ENCODE measurements at places on chromosomes 1 and 21.
A peak's percentile ranks its signal among the peaks of the same experiment; 100 is the strongest.

DNA sequence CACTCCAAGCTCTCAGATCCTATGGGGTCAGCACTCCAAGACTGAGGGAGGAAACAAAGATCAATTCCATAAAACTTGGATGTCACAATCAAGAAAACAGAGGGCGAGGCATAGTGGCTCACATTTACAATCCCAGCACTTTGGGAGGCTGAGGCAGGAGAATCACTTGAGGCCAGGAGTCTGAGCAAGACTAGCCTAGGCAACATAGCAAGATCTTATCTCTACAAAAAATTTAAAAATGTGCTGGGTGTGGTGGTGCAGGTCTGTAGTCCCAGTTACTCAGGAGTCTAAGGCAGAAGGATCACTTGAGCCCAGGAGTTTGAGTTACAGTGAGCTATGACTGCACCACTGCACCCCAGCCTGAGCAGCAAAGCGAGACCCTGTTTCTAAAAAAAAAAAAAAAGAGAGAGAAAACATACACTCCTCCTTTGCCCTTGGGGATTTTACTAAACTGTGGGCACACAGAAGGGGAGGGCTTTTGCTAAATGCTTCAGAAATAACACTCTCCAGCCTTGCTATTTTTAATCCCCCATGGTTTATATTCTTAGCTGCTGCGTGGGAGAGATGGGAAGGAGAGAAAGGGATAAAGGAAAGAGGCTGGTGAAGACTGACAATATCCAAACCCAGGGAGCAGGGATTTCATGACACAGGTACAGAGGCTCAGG is 18.1 kb downstream of the ARHGEF2 start:
- no peak for DNase-seq

DNA sequence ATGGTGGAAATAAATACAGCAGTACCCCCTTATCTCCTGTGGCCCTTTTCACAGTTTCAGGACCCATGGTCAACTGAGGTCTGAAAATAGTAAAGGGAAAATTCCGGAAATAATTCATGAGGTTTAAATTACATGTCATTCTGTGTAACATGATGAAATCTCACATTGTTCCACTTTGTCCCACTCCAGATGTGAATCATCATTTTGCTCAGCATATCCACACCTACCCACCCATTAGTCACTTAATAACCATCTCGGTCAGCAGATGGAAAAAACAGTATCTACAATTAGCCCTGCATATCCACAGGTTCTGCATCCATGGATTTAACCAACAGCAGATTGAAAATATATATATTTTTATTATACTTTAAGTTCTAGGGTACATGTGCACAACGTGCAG is 86.9 kb upstream of the GORAB start:
- DNase-seq: no peak

- DNase-seq: no peak
These were observed 3.8 kb downstream of the WNT4 start for GRCh38 chr1:22139066-22139594.

DNA sequence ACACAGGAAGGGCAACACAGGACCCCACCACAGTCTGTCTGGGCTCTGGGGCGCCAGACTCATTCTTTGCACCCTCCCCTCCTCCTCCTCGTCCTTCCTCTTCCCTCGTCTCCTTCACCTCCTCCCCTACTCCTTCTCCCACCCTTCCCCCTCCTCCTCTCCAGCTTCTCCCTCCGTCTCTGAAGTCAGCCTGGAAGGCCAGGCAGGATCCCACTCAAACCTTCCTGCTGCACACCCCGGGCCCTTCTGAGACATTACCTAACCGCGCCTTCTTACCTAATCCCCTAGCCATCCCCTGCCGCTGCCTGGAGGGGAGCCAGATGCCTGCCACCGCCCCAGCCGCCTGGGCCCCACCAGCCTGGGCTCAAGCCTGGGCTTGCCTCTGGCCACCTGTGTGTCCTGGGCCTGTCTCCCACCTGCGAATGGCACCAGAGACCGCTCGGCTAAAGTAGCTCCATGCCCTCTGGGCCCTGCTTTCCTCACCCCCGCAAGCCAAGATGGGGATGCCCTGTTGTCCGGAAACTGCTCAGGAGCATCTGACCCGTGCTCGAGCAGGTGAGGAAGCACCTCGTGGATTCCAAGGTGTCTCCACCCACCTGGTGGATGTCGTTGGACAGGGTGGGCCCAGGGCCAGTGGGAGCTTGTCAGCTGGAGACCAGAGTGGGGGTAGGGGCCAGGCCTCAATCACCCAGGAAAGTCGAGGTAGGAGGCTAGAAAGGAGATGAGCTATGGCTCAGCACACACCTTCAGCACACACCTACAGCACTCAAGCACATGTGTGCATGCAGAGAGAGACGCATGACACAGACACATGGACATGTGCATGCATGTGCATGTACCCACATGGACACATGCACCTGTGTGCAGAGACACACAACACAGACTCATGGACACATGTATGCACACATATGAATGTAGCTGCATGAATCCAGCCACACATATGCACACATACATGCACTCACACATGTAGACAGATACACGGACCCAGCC is 31.9 kb downstream of the WNT9A start:
- DNase-seq: no peak

- no peak for DNase-seq
These were observed 4.4 kb downstream of the ST3GAL3 start for GRCh38 chr1:43711524-43712386.

DNA sequence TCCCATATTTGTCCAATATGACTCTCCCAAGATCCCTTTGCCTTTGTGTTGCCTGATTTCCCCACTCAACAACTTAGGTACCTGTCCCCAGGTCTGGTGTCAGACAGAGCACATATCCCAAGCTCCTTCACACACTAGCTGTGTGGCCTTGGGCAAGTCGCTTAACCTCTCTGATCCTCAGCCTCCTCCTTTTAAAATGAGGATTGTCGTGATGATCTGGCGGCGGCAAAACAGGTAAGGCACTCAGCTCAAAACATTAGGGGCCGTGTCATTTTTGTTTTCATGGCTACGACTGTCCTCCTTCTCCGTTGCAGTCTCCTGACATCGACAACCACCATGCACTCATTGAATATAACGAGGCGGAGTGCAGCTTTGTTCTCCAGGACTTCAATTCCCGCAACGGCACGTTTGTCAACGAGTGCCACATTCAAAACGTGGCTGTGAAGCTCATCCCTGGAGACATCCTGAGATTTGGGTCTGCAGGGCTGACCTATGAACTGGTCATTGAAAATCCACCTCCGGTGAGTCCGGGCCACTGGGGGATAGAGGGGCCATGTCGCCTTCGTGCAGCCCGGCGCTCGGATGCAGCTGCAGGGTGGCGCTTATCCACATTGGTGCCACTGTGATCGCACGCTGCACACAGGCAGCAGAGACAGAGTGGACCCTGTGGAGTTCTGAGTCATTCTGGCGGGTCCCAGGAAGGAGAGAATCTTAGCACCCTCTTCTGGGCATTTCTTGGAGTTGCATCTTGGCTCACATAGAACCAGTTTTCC is 25.2 kb downstream of the FHAD1 start:
- peak; percentile 37 for DNase-seq

- no peak for DNase-seq
These were observed 140.4 kb downstream of the ROR1 start for GRCh38 chr1:63914241-63914640.

DNA sequence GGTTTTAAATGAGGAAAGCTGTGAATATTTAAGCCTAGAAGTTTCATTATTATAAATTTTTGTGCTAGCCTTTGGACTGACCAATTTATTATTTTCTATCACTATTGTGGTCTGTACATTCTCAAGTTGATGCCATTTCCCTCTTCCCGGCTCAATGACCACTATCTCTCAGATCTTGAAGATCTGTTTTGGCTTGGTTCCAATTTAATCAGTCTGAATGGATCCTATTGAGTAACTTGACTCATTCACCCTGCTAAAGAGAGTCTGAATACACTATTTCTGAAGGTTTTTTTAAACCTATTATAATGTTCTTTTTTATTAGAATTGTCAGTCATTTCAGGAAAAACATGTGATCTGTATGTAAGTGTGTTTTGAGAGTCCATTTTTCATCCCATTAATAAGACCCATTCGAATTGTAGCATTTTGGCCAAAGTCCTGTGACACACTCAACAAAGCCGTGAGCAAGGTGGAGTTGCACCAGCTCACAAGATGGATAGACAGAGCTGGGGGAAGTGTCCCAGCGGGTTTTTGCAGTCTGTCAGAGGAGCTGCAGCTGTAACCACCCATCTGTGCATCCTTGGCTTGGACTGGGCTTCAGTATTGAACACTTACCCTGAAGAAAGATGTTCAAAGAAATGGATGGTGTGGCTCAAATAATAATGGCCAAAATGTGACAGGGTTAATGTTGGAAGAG is 145.6 kb downstream of the NFIA start:
- no peak for DNase-seq

- DNase-seq: no peak
These were observed 18.1 kb upstream of the COL18A1 start for GRCh38 chr21:45386728-45387371.

GRCh38 chr1:1264868-1265272 is 8.8 kb downstream of the UBE2J2 start:
- no peak for DNase-seq

- DNase-seq: no peak
These were observed 86.7 kb downstream of the CCDC185 start for GRCh38 chr1:223479718-223480425.

- no peak for DNase-seq
These were observed 2.1 kb upstream of the KIF21B start for GRCh38 chr1:201025571-201026002.

- no peak for DNase-seq
These were observed 58.8 kb upstream of the ZNF644 start for GRCh38 chr1:91080650-91081049.

DNA sequence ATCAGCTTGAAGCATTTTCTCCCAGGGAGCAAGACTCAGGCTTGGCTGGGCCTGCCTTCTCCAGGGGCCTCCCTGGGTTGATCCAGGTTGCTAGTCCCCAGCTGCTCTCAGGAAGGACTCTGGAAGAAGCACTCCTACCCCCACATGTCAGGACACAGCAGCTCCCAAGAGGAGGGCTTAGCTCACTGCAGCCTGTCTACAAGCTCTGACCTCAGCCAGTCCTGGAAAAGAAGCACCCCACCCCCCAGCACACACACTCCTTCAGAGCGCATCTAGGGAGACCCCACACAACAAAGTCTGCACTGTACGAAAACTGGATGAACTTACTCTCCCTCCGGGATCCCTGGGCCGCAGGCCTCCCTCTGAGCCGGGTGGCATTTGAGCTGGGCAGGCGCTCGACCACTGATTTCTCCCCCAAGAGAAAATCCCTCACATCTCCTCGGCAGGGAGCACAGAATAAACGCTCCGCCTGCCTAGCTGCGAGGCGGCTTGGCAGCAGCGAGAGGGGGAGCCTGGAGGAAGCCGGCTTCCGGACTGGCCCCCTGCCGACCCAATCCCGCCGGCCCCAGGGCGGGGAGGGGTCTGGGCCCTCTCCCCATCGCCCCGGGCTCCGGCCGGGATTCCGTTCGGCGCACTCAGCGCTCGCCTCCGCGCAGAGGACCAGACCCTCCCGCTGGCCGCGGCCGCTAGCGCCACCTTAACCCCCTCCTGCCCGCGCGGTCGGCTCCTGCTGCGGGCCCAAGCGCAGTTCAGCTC is at the start of gene KCNA2:
KCNA2 (minus strand) TSS at position 458 of the 756 bp plus-strand sequence. CDS start 1,576 bp downstream, outside the sequence.
- peak; percentile 31 for DNase-seq

- DNase-seq: no peak
These were observed 1.2 kb upstream of the ADORA1 start for GRCh38 chr1:203126151-203126865.

GRCh38 chr1:18814425-18814824 is 45.0 kb downstream of the TAS1R2 start:
- no peak for DNase-seq

DNA sequence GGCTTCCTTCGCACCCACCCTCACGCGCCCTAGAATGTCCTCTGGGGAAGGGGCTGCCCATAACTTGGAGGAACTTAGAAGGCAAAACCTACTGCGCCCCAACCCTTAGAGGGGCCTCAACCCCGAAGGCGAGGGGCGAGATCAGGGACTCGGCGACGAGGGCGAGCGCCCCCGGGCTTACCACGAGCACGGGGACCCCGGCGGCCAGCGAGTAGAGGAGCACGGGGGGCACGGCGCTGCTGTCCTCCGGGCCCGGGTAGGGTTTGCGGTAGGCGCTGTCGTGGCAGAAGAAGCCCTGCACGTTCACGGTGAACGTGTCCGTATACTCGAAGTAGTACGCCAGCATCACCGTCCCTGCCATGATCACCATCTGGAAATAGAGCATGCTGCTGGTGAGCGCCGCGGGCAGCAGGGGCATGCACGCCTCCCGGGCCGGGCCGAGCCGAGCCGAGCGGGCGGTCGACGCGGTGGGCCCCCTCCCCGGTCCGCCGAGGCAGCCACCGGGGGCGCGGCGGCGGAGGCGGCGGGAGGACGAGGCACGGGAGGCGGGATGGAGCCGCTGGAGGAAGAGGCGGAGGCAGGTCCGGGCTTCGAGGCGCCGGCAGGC is 304 bp downstream of the PLPPR5 start:
- no peak for DNase-seq

GRCh38 chr1:29186252-29186651 is 4.6 kb upstream of the SRSF4 start:
- no peak for DNase-seq

GRCh38 chr1:10895621-10896020 is 99.2 kb upstream of the CASZ1 start:
- no peak for DNase-seq

DNA sequence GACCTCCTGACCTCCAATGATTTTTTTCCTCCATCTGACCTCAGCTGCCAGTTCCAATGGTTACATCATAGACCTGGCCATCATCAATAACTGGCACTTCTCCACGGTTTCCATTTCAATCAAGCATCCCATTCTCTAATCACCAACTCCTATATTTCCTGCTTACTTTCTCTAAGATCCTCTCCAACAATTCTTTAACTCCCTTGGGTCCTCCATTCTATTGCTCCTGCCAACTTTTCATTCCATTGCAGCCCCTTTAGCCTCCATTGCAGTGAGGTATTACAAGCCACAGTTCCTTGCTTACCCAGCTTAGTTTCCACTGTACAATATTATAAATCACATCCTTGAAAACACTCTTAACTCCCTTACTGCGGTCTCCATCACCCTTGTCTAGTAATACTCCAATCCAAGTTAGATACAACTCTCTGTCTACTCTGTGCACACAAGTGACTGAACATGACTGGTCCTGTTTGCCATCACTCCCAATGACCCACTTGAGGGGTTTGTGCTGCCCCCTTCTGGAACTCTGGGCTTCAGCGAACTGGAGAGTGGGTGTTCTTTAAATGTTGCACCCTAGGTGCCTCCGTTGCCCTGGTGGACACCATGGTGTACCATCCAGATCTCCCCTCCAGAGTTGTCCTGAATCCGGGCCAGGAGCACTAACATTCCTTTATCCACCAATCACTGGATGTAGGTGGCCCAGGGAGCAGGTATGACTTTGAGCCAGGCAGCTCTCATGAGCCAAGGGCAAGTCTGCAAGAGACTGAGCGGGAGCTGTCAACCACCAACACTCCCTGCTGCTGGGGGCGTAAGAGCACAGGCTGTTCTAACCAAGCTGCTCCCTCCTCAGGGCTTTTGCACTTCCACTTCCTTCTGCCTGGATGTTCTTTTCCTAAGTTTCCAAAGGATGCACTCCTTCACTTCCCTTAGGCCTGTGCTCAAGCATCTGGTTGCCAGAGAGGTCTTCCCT is 3.7 kb upstream of the FNDC7 start:
- no peak for DNase-seq

DNA sequence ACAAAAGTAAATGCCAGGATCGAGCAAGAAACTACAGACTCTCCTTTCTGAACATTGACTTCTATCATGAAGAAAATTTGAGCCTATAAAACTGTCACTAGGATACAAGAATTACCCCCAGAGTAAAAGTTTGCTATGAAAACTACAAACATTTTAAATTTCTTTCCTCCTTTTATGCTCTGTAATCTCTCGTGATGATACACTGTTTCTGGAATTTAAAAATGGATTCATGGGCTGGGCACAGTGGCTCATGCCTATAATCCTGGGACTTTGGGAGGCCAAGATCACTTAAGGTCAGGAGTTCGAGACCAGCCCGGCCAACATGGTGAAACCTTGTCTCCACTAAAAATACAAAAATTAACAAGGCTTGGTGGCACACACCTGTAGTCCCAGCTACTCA is 181.3 kb downstream of the ZNF281 start:
- no peak for DNase-seq

All from NCI-H748 treated with DMSO at 0.1 percent for 48 hours (cell line).